ENCODE measurements at places on chromosomes 2 and 18.

- H3K4me3 ChIP-seq, result no peak overlapping the region
- DNase-seq, result peak; percentile 38
- H3K36me3 ChIP-seq, result no peaks in the 10 kb centered on the region
- no peaks in the 10 kb centered on the region for H3K27me3 ChIP-seq
- H3K4me1 ChIP-seq, result no peaks in the 10 kb centered on the region
These were observed 20.4 kb downstream of the IFIH1 start for GRCh38 chr2:162297925-162298552.

GRCh38 chr2:3268705-3269029 is 109.0 kb downstream of the EIPR1 start:
- H3K27ac ChIP-seq, result no peak overlapping the region
- no peak overlapping the region for H3K4me3 ChIP-seq
- DNase-seq, result no peak
- H3K4me1 ChIP-seq, result no peaks in the 10 kb centered on the region
- H3K36me3 ChIP-seq, result no peaks in the 10 kb centered on the region
- no peaks in the 10 kb centered on the region for H3K27me3 ChIP-seq

DNA sequence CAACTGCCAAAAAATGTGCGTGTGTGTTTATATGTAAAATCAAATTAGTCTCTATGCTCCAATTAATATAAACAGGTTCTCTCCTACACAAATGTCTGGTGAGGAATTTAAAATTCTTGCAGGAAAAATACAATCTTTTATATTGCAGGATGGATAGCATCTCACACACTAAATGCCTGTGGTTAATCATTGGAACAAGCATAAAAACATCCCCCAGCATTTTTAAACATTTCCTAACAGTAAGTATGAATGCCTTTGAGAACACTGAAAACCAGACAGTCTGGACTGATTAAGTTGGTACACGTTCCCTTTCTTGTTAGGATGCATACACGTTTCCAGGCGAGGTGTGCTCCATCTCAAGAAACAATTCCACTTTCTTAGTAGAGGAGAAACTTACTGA is 29.9 kb upstream of the PDE1A start:
- H3K36me3 ChIP-seq, result no peaks in the 10 kb centered on the region
- no peak for DNase-seq
- no peak overlapping the region for H3K27ac ChIP-seq
- no peaks in the 10 kb centered on the region for H3K27me3 ChIP-seq
- no peaks in the 10 kb centered on the region for H3K4me1 ChIP-seq
- H3K4me3 ChIP-seq, result no peak overlapping the region

DNA sequence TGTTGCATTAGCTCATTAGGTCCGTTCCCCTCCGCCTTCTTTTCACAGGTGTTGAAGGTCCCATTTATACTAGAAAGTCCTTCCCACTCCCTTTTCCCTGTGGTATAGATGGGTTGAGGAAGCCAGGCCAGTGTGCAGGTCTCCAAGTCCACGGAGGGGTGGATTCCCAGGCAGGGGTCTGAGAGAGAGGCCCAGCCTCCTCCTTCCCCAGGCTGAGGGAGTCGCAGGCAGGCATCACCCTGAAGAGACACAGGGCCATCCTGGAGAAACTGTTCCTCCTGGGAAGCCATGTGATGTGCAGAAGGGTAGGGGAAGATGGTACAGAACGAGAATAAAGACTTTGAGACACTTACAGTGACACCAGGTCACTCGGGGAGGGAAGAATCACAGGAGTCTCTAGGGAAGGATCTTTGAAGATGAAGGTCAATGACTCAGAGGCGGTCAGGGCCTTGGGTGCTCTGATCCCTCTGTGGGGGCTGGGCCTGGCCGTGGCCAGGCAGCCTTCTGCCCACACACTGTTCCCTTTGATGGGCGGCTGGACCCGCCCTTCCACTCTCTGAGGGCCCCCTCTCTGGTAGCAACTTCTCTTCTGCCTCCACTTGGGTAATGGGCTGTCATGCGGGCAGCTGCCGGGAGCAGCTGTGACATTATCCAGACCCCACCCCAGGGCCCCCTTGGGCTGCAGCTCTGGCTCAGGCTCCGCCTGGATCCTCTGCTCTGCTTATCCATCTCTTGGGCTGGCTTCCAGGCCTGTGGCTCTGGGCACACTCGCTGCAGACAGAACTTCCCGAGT is 45.1 kb downstream of the RHOB start:
- peaks cover 12% of the 10 kb centered on the region for H3K4me1 ChIP-seq
- DNase-seq, result no peak
- H3K27ac ChIP-seq, result no peak overlapping the region
- no peak overlapping the region for H3K4me3 ChIP-seq
- no peaks in the 10 kb centered on the region for H3K27me3 ChIP-seq
- no peaks in the 10 kb centered on the region for H3K36me3 ChIP-seq

DNA sequence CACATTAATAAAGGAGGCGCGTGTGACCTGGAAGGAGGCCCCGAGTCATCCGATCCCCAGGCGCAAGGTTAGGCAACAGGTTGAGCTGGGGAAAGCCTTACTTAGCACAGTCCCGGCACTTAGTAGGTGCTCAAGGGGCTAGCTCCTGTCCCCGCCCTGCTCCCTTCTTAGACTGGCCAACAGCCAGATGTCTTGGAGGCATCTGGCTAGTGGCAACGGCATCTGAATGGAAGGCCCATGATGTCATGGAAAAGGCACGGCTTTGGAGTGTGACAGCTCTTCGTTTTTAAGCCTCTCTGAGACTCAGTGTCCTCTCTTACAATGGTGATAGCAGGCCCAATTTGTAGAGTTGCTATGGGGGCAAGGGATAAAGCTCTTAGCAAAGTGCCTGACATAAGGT is 258.3 kb downstream of the CYRIA start:
- no peaks in the 10 kb centered on the region for H3K4me1 ChIP-seq
- H3K4me3 ChIP-seq, result no peak overlapping the region
- H3K27ac ChIP-seq, result no peak overlapping the region
- H3K36me3 ChIP-seq, result no peaks in the 10 kb centered on the region
- DNase-seq, result no peak
